ENCODE measurements at places on chromosomes 1 and 21.

DNA sequence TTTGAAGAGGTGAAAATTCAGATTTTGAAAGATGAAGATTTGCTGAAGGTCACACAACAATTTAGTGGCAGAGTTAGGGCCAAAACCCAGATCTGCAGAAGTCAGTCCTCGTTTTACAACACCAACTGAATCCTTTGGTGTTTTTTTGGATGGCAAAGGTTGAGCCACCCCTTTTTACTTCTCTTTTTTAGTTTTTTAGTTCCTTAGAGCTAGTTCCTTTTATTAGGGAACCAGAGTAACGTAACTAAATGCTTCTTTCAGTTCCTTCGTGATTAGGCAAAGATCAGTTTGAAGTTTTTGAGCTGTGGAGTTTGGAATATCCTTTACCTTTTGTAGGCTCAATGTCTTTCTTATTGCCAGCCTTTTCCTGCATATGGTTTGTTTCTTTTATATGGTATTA is 67.9 kb upstream of the ARID1A start:
- DNase-seq: no peak

DNA sequence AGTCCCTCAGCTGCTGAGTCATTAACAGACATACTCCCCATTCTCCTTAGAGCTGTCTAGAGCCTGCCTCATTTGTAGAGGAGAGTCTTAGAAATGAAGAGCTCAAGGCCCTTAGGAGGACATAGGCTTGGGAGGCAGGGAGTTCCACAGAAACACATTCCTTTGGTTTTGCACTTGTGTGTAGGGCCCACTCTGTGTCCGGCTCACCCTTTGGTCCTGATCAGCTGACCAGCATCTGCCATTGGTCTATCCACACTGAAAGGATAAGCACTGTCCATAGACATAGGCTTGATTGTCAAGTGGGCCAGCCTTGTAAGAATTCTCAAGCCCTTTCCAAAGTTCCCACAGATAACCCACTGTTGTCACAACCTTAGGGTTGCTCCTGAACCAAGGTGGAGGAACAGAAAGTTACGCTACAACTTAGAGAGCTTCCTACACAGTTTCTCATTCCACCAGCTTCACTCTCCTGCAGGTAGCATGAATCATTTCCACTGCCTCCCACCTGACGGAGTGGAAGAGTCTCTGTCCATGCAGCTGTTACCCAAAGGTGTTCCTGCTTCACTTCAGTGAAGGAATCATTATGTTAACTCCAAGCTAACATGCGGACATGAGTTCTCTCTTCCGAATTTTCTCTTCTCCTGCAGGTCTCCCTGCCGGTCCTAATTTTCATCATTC is 96.1 kb downstream of the TNFSF18 start:
- no peak for DNase-seq

GRCh38 chr1:159581422-159581821 is 6.2 kb upstream of the APCS start:
- DNase-seq: no peak

DNA sequence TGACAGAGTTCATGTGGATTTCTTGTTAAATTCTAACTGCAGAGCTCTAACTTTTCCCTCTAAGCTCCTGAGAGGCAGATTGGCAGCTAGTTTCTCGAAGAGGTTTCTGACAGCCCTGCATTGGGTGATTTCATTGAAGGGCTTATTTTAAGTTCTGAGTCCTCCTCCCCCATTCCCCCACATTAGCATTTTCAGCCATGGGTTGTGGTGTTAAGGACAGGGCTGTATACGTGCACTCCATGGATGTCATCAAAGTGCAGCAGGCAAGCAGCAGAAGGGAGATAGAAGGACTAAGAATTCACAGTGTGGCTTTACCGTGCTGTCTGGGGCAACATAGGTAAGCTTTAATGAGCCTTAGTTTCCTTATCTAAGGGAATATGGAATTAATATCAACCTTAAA is 19.0 kb downstream of the CRYZ start:
- no peak for DNase-seq

- DNase-seq: no peak
Observed at GRCh38 chr1:67572594-67573221, 112.3 kb upstream of the GADD45A start.

GRCh38 chr1:23673086-23673813 is 18.4 kb upstream of the RPL11 start:
- DNase-seq: no peak

Measured in stimulated activated CD8-positive, alpha-beta memory T cell treated with anti-CD3 and anti-CD28 coated beads, Interleukin-15, amount 100 ng/mL, for 24 hours (primary cell).